ENCODE measurements at places on chromosomes 3 and 15. TPM values are rescaled to one million over a fixed set of nuclear protein-coding genes. Genes with fewer than 3 reads are reported as not detected.

The PIAS1 gene
- polyA plus RNA-seq = 127 TPM

The SERINC4 gene
- 2.2 TPM for polyA plus RNA-seq

The MON1A gene
- 22.4 TPM for polyA plus RNA-seq

The SLC12A1 gene
- polyA plus RNA-seq = not detected
